ENCODE measurements at places on chromosomes 4 and X. TPM values are rescaled to one million over a fixed set of nuclear protein-coding genes. Genes with fewer than 3 reads are reported as not detected.

DNA sequence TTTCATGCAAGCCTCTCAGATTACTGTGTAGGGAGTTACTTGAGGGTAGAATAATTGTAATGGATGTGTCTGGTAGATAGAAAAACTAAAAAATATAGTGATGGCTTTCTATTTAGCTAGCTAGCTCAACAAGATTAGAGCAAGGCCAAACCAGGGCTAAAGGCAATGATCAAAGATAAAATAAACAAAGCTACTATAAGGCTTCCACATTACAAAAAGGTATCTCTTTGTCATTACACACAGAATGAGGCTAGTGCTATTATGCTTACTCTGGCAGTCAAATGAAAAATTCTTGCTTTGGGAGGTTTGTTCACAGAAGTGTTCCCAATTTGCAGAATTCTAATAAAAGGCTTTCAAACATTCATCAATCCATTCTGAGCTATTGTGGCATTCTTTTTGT is 121.6 kb upstream of the HTR2C start:
- no peak overlapping the region for H3K4me3 ChIP-seq
- H3K27me3 ChIP-seq: no peaks in the 10 kb centered on the region
- H3K36me3 ChIP-seq: no peaks in the 10 kb centered on the region
- no peak overlapping the region for H3K27ac ChIP-seq
- DNase-seq: no peak
- H3K4me1 ChIP-seq: no peaks in the 10 kb centered on the region

DNA sequence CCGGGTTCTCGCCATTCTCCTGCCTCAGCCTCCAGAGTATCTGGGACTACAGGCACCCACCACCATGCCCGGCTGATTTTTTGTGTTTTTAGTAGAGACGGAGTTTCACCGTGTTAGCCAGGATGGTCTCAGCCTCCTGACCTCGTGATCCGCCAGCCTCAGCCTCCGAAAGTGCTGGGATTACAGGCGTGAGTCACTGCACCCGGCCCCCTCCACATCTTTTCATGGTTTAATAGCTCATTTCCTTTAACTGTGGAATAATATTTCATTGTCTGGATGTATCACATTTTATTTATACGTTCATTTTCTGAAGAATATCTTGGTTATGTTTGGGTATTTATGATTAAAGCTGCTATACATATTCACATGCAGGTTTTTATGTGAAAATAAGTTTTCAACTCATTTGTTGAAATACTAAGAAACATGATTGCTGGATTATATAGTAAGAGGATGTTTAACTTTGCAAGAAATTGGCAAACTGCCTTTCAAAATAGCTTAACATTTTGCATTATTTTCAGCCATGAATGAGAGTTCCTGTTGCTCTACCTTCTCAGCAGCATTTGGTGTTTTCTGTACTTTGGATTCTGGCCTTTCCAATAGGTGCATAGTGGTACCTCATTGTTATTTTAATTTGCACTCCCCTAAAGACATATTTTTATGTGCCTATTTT is 591.9 kb downstream of the TECRL start:
- DNase-seq: no peak
- no peak overlapping the region for H3K27ac ChIP-seq
- H3K4me3 ChIP-seq: no peak overlapping the region
- no peaks in the 10 kb centered on the region for H3K27me3 ChIP-seq

GRCh38 chr4:176339936-176340761 is 20.4 kb downstream of the SPCS3 start:
- no peaks in the 10 kb centered on the region for H3K36me3 ChIP-seq
- no peak overlapping the region for H3K4me3 ChIP-seq
- H3K4me1 ChIP-seq: no peaks in the 10 kb centered on the region
- H3K27me3 ChIP-seq: no peaks in the 10 kb centered on the region
- DNase-seq: no peak
- no peak overlapping the region for H3K27ac ChIP-seq

The CDKL2 gene
- 0.18 TPM for polyA plus RNA-seq

The CENPVL1 gene
- not detected for polyA plus RNA-seq

The RNF128 gene
- not detected for polyA plus RNA-seq

GRCh38 chr4:10960389-10960788 is 275.8 kb upstream of the CLNK start:
- no peaks in the 10 kb centered on the region for H3K36me3 ChIP-seq

GRCh38 chr4:71338846-71339593 is at the start of gene SLC4A4:
TSS of gene SLC4A4 (plus strand) at chr4:71339020.
- no peak for DNase-seq
- no peaks in the 10 kb centered on the region for H3K36me3 ChIP-seq
- no peak within 1 kb of the TSS for H3K27ac ChIP-seq
- H3K27me3 ChIP-seq: no peaks in the 10 kb centered on the region
- no peaks in the 10 kb centered on the region for H3K4me1 ChIP-seq
- H3K4me3 ChIP-seq: no peak within 1 kb of the TSS

The FMR1NB gene
- polyA plus RNA-seq: not detected

DNA sequence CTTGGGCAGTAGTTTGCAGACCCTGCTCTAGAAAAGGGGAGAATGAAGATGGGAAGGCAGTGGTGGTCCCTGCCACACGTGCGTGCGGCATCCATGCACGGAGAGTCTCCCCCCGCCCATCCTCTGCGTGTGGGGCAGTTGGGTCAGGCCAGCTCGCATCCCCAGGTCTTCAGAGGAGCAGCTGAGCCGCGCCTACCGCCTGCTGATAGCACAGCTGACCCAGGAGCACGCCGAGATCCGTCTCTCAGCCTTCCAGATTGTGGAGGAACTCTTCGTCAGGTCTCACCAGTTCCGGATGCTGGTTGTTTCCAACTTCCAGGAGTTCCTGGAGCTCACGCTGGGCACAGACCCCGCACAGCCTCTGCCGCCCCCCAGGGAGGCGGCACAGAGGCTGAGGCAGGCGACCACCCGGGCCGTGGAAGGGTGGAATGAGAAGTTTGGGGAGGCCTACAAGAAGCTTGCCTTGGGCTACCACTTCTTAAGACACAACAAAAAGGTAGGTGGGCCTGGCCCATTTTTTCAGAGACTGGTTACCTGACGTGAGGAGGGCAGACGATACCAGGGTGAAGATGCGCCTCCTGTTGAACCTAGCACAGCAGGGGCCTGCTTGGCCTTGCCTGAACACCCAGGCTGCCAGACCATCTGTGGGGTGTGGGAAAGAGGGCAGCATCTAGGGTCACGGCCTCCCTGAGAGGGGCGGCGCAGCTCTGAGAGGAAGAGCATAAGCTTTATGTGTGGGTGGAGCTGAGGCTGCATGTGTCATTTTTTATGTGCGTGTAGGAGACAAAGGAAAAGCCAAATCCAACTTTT is 2.6 kb downstream of the UVSSA start:
- peaks cover 24% of the 10 kb centered on the region for H3K4me1 ChIP-seq
- no peak for DNase-seq
- no peaks in the 10 kb centered on the region for H3K27me3 ChIP-seq

The SLITRK2 gene
- not detected for polyA plus RNA-seq

DNA sequence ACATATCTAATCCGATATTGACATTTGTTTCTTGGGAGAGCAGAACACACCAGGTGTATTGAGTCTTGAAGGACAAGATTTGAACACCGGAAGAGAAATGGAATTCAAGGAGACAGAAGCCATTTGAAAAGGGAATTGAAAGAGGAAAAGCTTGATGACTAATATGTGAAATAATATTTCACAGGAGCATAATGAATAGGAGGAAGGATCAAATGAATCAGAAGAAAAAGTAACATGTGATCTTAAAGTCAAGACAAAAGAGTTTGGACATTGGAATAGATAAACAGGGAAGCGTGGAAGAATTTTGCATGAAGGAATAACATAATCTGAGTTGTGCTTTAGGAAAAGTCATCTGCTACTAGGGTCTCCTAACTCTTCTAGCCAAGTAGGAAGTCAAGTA is 145.5 kb upstream of the PDHA2 start:
- no peak for DNase-seq
- H3K27me3 ChIP-seq: no peaks in the 10 kb centered on the region
- H3K4me1 ChIP-seq: no peaks in the 10 kb centered on the region
- H3K4me3 ChIP-seq: no peak overlapping the region
- H3K36me3 ChIP-seq: no peaks in the 10 kb centered on the region
- no peak overlapping the region for H3K27ac ChIP-seq

DNA sequence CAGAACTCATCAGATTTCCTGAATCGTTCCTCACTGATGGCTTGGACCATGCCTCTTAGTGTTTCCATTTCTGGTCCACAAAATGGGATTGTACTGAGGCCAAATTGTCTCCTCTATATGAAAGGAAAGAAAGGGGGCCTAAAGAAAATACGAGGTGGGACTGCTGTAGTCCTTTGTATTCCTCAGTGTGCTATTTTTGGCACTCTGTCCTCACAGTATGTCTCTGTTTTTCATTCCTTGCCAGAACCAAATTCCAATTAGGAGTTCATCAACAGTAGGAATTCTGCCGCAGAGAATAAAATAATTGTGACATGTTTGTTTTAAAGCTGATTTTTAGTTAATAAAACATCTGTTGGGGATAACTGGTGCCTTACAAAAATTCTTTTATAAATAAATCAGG is 515.7 kb downstream of the SMARCA1 start:
- H3K27ac ChIP-seq: no peak overlapping the region
- H3K36me3 ChIP-seq: no peaks in the 10 kb centered on the region
- H3K27me3 ChIP-seq: no peaks in the 10 kb centered on the region
- H3K4me1 ChIP-seq: no peaks in the 10 kb centered on the region

DNA sequence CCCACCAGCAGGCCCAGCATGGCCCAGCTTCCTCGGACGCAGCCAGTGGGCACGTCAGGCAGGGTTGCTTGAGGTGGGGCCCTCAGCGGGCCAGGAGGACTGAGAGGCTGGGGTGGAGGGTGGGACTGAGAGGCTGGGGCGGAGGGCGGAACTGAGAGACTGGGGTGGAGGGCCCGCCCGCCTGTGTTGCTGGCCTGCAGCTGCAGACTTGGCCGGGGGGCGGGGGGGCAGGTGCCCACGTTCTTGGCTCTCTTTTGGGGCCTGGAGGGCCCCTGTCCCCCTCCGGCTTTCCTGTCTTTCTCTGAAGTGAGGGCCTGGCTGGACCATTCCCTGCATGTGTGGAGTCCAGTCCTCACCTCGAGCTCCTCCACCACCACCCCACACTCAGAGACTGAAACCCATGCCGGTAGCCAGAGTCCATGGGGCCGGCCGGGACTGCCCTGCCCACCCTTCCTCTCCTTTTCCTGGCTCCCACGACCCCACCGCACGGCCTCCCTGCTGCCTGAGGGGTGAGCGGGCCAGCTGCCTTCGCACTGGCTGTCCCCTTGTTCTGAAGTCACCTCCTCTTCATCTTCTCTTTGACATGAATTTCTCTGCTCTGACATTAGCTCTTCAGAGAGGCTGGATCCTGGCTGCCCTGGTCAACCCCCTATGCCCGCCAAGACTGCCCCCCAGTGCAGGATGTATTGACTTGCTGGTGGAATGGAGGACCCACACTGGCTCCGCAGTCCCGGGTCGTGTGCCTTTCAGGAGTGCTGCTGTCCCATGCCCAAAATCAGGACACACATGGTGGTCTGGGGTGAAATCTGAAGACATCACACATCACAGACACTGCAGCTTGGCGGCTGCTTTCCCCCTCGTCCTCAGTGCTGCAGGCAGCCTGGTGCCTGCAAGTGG is 10.1 kb upstream of the NKX1-1 start:
- no peaks in the 10 kb centered on the region for H3K4me1 ChIP-seq
- no peaks in the 10 kb centered on the region for H3K27me3 ChIP-seq
- H3K4me3 ChIP-seq: no peak overlapping the region
- no peak overlapping the region for H3K27ac ChIP-seq
- DNase-seq: no peak

The MCTS1 gene
- 76.3 TPM for polyA plus RNA-seq

DNA sequence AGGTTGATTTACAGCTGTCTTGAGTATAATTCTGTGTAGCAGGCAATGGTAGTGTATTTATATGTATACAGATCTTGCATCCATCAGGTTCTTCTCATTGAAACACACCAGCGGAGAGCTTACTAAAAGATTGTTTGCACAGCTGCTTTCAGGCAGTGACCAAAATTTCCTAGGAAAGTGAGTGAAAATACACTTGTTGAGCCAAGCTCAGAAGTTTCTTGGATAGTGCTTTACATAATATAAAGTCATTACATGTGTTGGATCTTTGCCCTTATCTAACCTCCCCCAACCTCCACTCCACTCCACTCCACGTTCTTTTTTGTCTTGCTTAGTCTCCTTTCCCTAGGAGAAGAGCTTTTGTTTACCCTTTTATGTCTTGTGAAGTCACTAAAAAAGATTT is 34.1 kb downstream of the CNKSR2 start:
- H3K36me3 ChIP-seq: no peaks in the 10 kb centered on the region
- DNase-seq: no peak
- no peaks in the 10 kb centered on the region for H3K27me3 ChIP-seq
- H3K27ac ChIP-seq: no peak overlapping the region

GRCh38 chrX:152646961-152647360 is 9.3 kb downstream of the GABRQ start:
- H3K27me3 ChIP-seq: no peaks in the 10 kb centered on the region
- H3K27ac ChIP-seq: no peak overlapping the region
- no peaks in the 10 kb centered on the region for H3K4me1 ChIP-seq
- no peak overlapping the region for H3K4me3 ChIP-seq
- no peak for DNase-seq

DNA sequence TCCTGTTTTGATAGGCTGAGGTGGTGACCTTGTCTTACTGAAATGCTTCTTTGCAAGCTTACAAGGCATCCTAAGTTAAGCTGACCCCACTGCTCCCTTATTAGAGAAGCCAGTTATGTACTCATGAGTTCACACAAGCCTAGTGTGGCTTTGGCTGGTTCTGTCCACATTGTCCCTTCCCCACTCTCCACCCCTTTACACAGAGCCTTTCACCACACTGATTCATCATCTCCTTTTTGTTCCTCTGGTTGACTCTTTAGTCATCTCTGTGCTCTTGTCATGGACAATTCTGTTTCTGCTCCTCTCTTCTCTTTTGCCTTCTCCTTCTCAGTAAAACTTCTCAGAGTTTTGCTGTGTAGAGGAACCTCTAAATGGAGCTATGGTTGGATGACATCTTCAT is 4.9 kb downstream of the CHRNA9 start:
- H3K36me3 ChIP-seq: no peaks in the 10 kb centered on the region
- no peaks in the 10 kb centered on the region for H3K4me1 ChIP-seq
- no peak for DNase-seq
- no peaks in the 10 kb centered on the region for H3K27me3 ChIP-seq

GRCh38 chr4:72326692-72327632 is 242.1 kb downstream of the ADAMTS3 start:
- H3K36me3 ChIP-seq: no peaks in the 10 kb centered on the region
- no peak overlapping the region for H3K27ac ChIP-seq
- H3K4me1 ChIP-seq: no peaks in the 10 kb centered on the region
- no peak overlapping the region for H3K4me3 ChIP-seq

- DNase-seq: no peak
- H3K27me3 ChIP-seq: no peaks in the 10 kb centered on the region
- no peak overlapping the region for H3K4me3 ChIP-seq
Observed at GRCh38 chrX:148854306-148854705, 353.9 kb downstream of the AFF2 start.

The CDKN2AIP gene
- polyA plus RNA-seq: 55.5 TPM

DNA sequence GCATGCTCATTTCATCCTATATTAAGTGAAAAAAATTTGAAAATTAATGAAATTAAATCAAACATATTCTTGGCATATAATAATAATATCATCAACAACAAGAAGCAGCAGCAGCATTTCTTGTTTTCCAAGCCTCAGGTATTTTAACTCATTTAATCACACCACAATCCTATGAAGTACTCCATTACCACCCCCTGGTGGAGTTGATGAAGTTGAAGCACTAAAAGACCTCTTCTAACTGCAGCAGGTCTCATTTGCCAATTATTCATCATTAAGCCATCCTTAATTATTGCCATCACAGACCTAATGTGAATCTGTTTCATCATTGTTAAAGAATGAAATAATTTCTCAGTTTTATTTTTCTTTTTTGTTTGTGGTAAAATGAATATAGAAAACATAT is 801.4 kb upstream of the GRID2 start:
- DNase-seq: no peak
- no peaks in the 10 kb centered on the region for H3K4me1 ChIP-seq
- H3K27me3 ChIP-seq: no peaks in the 10 kb centered on the region
- no peak overlapping the region for H3K4me3 ChIP-seq
